Epithelial cell of proximal tubule (primary cell): ENCODE measurements at places on chromosomes 7 and 10.

DNA sequence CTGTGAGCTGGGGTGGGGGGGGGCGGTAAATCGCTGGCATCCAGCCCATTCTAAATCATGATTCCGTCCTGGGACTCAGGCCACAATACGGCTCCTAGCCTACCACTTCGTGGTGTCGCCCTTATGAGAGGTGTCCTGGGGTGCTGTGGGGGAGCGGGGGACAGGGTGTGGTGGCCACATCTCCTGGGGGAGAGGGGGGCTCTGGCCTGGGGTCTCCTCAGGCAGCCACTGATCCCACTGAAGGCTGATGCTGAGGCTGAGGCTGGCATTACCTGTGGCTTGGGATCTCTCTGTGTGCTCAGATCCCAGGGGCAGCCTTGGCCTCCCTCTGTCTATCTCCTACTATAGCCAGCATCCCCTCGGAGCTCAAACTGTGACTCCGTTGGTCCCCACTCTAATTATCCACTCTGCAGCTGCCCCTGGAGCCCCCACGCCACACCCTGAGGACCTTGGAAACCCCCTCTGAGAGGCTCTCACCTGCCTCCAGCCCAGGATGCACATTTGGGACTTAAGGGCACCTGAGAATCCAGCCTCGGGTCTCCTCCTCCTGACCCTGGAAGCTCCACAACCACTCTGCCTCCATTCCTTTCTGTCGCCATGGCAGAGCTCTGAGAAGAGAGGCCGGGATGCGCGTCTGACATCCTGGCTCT is 249.3 kb upstream of the TCERG1L start:
- no peak for DNase-seq

DNA sequence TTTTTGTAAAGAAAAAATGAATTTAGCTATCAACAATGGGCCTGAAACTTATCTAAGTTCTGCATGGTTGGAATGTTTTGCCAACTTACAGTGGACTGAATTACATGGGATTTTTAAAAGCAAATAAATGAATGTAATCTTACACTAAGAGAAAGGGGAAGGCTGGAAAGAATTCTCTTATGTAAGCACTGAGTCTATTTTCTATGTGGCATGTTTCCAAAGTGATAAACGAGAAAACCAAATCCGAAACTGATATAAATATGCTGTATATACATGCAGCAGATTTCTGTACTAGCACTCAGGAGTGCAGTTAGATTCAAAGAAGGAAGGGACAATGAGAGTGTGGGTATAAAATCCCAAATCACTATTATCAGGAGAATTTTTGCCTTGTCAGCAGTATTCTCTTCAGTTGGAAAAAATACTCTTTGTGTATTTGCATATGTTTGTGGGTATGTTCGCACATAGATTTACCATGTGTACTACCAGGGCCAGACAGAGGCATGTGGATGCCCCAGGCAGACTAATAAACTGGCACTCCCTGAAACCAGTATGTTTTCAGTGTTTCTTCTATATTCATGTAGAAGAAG is 334.3 kb upstream of the SEMA3D start:
- DNase-seq: no peak

DNA sequence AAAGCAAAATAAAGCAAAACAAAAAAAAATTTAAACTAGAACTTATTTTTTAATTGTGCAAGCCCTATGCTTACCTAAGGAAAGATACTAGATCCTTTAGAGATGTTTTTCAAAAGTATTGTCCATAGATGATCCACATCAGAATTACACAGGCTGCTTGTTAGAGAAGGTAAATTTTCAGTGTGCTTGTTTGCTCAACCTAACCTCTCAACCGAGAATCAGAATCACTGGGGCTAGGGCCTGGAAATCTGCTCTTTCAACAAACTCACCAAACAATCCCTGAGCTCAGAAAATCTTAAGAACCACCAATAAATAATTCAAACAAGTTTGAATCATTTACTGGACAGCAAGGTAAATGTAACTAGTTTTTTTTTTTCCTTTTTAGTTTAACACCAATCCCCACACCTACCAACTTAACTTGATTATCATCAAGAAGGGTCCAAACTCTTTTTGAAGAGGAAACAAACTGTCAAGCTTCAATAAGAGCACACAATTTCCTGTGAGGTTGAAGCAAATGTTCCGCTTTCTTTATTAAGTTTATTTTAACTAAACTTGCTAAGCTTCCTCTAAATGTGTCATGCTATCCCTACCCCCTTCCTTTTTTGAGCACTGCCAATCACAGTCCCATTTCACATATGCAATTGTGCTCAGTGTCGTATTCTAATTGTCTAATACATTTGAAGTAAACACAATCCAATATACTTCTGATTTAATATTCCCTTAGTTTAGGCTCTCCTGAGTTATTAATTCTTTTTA is 7.4 kb upstream of the TSPAN33 start:
- DNase-seq: no peak

- DNase-seq: no peak
These were observed 55.3 kb downstream of the C7orf25 start for GRCh38 chr7:42856605-42856987.

DNA sequence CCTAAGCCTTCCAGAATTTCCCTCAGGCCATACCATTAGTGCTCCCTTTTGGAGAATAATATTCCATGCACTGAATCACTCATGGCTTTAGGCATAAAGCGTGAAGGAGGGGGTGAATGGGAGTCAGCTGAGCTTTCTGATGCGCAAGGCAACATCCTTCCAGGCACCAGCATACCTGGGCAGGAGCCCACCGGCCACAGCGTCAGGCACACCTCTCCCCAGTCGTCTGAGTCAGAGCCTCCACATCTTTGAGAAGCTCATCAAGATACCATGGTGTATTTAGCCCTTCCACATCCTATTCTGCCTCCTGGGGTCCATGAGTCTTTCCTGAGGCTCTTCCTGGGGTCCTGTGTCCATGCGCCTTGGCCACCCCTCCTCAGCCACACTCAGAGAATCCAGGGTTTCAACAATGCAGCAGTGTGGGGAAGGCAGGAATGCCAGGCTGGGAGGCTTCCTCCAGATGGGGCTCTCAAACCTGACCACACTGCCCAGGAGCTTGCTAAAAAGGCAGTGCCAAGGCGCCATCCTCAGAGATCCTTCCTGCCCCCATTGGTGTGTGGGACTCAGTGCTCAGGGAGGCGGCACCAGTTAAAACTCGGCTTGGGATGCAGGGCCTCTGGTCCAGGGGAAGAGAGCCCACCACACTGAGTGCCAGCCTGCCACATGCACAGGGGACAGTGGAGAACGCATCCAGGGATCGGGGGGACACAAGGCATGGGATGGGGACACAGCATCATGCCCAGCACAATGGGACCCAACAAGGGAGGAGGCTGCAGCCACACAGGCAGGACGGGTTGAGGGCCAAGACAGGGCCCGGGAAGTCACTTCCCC is 31.6 kb downstream of the RASGEF1A start:
- DNase-seq: no peak

GRCh38 chr7:46155367-46155766 is 234.3 kb upstream of the IGFBP3 start:
- no peak for DNase-seq

- DNase-seq: no peak
These were observed 587 bp upstream of the UNCX start for GRCh38 chr7:1232103-1232466.

GRCh38 chr7:451255-452225 is 68.1 kb downstream of the PDGFA start:
- no peak for DNase-seq

DNA sequence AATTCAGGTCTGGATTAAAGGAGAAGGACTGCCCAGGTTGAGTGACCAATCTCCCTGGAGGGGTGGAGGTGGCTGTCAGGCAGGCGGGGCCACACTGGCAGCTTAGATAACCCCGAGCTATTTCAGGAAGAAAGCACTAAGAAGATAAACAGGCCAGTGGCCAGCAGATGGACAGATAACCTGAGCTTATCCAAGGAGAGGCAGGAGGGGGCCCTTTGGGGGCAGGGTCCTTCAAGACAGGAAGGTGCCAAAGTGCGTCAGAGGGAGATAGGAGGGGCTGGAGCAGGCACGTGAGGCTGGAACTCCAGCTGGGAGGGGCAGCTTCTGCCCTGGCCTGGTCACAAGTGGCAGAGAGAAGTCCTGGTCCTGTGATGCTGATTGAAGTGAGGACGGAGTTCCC is 29.8 kb upstream of the PODXL start:
- no peak for DNase-seq

DNA sequence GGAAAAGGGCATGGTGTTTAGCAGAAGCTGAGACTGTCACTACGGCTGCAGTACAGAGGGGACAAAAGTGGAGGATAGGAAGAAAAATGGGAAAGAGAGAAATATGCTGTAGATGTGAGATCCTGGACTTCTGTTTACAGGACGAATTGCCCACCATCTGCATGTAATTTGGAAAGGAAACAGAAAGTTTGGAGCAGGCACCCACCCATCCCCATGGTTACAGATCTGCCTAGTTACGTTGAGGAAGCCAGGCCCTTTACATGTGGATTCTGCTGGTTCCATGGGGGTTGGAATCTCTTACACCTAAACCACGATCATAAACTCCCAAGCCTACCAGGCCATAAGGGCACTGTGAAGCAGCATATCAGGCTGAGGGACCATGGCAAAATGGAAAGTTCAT is 84.3 kb downstream of the WDFY4 start:
- DNase-seq: no peak

- peak; percentile 86 for DNase-seq
These were observed 190.4 kb downstream of the SKIDA1 start for GRCh38 chr10:21334891-21335696.

DNA sequence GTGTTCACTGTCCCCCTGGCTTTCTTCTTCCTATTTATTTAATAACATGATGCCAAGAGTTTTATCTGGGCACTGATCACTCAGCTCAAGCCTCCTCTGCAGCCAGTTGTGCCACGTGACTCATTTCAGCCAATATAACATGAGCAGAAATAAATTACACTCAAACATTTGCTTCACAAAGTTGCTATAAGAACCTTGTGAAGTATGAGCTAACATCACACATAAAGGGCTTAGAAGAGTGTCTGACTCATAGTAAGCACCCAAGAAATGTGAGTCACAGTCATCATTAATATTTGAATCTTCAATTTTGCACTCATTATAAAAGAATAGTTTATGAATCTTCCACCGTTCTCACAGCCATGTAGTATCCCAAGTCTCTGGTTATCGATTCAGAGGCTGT is 414.6 kb upstream of the NPVF start:
- no peak for DNase-seq

DNA sequence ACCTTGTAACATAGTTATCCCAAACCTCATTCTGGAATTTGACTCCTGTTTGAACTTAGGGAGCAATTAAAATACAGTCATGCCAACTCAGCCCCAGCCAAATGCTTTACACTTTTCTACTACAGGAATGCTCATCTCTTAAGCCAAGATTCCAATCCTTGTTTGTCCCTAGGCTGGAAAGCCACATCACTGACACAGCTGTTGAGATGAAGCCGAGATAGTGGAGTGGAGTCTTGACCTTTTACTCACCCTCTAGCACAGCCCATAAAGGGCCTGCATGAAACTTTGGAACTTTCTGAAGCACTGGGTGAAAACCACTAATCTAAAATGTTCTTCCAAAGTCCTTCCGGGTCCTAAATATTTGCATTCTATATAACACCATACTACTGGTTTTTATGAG is 247.3 kb downstream of the ETV1 start:
- DNase-seq: peak; percentile 33

DNA sequence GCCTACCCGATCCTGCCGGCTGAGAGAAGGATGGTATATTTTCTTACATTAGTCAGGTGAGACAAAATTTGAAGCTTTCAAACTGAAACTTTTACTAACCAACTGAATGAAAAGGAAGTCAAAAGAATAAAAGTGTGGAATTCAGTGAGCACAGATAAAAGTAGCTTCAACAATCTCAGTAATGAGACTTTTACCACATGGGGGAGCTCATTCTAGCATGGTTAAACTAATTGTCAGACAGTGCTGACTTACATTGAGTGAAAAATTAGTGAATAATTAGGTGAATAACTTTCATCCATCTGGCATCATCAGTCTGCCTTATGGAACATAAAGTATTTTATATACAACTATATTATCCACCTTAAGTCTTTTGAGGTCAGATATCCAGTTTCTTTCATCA is 8.4 kb downstream of the FAM237B start:
- no peak for DNase-seq

GRCh38 chr7:97982647-97983046 is 7.3 kb downstream of the OCM2 start:
- DNase-seq: no peak

- no peak for DNase-seq
These were observed 866 bp upstream of the SFMBT2 start for GRCh38 chr10:7411671-7412128.

DNA sequence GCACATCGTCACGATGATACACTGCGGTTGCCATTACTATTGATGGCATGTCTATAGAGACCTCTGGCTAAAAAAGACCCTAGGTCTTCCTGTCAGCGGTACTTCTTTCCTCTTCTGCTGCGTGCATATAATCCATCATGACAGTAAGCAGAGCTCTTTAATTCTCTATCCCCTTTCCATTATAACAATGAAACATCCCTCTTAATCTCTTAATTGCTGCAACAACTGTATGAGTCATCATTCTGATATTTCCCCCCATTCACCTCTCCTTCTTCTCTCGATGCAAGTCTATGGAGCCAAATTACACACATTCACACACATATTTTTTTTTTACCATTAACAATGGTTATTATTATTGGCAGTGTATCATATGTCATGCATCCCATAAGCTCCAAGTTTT is 45.2 kb upstream of the AKR1E2 start:
- DNase-seq: no peak

DNA sequence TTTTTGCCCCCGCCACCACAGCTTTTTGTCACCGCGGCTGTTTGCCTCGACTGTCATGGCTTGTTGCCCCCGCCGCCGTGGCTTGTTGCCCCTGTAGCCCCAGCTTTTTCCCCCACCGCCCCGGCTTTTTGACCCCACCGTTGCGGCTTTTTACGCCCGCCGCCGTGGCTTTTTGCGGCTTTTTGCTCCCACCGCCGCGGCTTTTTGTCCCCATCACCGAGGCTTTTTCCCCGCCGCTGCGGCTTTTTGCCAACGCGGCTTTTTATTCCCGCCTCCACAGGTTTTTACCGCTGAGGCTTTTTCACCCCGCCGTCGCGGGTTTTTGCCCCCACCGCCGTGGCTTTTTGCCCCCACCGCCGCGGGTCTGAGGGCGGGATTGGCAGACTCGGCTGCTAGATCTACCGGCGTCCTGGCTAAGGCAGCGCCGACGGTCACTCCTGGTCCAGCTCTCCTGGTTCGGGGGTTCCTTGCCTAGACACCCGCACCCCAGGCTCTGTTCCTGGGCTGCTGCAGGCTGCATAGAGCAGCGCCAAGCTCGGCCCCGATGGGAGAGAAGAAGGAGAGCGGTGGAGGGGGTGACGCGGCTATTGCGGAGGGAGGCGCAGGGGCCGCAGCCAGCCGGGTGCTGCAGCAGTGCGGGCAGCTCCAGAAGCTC is 637.7 kb downstream of the ZNF716 start:
- no peak for DNase-seq

DNA sequence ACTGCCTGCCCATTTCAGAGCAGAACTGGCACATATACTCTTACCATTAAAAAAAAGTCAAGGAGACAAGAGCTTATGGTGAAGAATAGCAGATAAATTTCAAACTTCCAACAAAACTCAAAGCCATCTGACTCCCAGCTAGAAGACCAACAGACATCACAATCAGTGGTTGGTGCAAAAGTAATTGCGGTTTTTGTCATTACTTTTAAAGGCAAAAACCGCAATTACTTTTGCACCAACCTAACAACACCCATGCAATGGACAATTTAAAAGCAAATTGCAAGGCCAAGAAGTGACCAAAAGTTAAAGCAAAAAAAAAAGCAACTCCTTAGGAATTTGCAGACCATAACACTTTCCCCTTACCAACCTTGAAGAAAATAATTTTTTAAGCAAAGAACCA is 18.8 kb downstream of the GLI3 start:
- no peak for DNase-seq
